ENCODE measurements at places on chromosomes 2 and 18.

GRCh38 chr2:145692971-145693478, 1173.1 kb upstream of the ZEB2 start:
- no peak for DNase-seq

- DNase-seq = no peak
These were observed 493 bp downstream of the FN1 start for GRCh38 chr2:215435280-215435869.

DNA sequence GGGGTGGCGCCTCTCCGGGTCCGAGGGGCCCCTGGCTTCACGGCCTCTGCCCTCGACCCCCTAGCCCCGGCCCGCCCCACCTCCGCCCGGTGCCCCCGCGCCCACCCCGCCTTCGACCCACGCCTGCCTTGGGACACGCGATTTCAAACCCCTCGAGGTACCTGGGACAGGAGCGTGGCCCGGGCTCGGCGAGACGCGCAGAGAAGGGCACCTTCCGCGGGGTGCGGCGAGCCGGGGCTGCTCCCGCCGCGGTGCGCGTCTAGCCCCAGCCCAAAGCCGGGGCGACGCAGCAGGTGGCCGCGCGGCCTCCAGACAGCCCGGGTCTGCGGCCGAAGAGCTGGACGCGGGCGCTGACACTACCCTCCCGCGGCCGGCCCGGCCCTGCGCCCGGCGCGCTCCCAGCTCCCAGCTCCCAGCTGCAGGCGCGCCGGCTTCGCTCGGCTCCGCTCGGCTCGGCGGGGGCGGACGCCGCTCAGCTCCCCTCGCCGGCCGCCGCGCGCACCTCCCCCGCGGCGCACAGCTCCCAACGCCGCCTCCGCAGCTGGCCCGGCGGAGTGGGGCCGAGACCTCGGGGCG, at the start of gene CRACDL:
Gene CRACDL, minus strand, starts transcription at position 449 of the 576 bp plus-strand sequence. CDS start 89,425 bp downstream, outside the sequence.
- DNase-seq = no peak

GRCh38 chr18:26405190-26405801, 143.1 kb downstream of the KCTD1 start:
- DNase-seq = no peak

GRCh38 chr2:41736586-41736985, 311.2 kb upstream of the PKDCC start:
- DNase-seq = no peak

GRCh38 chr2:131041402-131042147, 51.7 kb downstream of the FAM168B start:
- no peak for DNase-seq

- no peak for DNase-seq
These were observed 285.6 kb downstream of the THSD7B start for GRCh38 chr2:137050949-137051348.
